Naive B cell (primary cell): ENCODE measurements at places on chromosomes 3 and 15. TPM values are rescaled to one million over a fixed set of nuclear protein-coding genes. Genes with fewer than 3 reads are reported as not detected.

Gene GOLGA8M
- polyA plus RNA-seq, result not detected

Gene NANOGP8
- not detected for polyA plus RNA-seq

Gene XCR1
- not detected for polyA plus RNA-seq

Gene NMNAT3
- not detected for polyA plus RNA-seq

Gene TMEM207
- not detected for polyA plus RNA-seq

Gene FBXO40
- polyA plus RNA-seq, result 0.11 TPM

Gene CISH
- not detected for polyA plus RNA-seq

Gene ESYT3
- not detected for polyA plus RNA-seq
